ENCODE measurements at places on chromosomes 7 and 10. TPM values are rescaled to one million over a fixed set of nuclear protein-coding genes. Genes with fewer than 3 reads are reported as not detected.
A peak's percentile ranks its signal among the peaks of the same experiment; 100 is the strongest.

DNA sequence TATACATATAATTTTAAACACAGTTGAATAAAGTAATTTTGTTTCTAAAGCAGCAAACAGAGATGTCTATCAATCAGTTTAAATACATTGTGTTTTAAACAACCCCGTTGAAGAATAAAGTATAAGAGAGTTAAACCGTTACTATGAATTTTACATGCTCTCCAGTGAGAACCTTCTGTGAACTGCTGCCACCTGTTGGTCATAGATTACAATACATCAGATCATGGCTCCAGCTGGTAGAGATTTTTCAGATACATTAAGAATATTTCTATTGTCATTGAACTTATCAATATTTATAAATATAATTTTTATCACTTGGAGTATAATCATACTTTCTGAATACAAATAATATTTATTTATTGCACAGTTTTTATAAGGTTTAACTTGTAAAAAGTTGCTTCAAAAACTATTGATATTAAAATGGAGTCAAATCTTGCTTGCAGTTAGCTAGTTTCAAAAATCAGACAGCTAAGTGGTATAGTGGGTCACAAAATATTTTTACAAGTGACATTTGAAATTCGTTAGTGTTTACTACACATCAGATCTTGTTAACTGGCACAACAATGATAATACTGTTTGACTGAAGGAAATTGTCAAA lies 561.2 kb upstream of the PHF14 start:
- peak; percentile 54 for DNase-seq

- no peak for DNase-seq
Observed at GRCh38 chr7:154591544-154591943, 411.4 kb downstream of the PAXIP1 start.

DNA sequence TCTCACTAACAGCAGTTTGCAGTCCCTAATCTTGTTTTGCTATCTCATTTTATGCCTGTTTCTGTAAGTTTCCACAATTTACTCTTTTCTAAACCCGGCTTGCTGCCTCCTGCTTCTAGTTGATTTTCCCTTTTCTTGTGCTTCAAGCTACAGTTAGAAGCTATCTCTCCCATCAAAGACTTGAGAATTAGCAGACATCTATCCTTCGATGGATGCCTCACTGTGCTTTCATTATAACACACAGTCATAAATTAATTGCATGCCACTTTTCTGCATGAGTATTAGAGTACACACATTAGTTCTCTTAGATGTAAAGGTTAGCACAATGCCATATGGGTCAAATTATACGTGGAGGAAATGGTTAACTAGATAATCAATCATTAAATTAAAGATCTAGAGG lies 48.7 kb downstream of the SEMA3A start:
- DNase-seq: peak; percentile 52

GRCh38 chr10:48799341-48800006 lies 114.8 kb downstream of the WDFY4 start:
- no peak for DNase-seq

DNA sequence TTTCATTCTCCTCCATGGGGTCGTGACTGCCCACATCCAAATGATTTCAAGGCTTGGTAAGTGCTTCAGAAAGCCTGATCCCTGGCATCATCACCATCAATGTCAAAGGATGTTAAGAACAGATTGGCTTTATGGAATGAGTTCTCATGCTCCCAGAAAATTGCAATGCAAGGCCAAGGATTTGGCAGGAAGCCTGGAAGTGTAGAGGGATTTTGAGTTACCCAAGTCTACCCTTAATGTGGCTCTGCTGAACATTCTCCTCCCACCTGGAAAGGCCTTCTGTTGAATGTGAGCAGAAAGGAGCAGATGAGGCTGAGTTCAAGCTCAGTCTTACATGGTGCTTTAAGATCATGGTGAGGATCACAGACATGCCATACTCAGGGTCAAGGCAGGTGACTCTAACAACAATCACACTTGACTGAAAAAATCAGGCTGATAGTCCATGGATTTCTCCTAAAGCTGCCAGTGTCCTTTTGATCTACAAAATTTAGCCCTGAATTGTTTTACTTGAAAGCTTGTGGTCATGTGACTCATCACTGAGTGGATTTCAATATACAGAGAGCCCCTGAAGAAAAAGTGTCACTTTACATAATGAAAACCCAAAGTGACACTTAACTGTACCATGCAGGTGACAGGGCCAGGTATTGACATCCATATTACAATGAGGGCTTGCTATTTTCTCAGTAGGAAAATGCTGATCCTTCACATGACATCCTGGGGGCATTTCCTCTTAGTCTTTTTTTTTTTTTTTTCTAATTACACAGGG lies 111.1 kb upstream of the PDLIM1 start:
- DNase-seq: no peak

DNA sequence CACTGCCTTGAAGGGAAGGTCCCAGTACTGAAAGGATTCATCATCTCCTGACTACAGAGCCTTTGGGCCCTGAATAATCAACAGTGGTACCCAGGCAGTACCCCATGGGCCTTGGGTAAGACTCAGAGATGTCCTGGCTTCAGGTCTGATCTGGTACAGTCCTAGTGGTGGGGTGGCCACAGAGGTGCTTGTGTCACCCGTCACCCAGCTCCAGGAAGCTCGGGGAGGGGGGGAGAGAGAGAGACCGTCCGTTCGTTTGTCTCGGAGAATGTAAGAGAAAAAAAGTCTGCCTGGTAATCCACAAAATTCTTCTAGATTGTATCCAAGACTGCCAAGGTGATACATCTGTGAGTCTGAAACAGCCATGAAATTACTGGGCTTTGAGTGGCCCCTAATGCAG lies 381.3 kb downstream of the PTPRN2 start:
- DNase-seq: no peak

LBX1 gene
- total RNA-seq: not detected

DNA sequence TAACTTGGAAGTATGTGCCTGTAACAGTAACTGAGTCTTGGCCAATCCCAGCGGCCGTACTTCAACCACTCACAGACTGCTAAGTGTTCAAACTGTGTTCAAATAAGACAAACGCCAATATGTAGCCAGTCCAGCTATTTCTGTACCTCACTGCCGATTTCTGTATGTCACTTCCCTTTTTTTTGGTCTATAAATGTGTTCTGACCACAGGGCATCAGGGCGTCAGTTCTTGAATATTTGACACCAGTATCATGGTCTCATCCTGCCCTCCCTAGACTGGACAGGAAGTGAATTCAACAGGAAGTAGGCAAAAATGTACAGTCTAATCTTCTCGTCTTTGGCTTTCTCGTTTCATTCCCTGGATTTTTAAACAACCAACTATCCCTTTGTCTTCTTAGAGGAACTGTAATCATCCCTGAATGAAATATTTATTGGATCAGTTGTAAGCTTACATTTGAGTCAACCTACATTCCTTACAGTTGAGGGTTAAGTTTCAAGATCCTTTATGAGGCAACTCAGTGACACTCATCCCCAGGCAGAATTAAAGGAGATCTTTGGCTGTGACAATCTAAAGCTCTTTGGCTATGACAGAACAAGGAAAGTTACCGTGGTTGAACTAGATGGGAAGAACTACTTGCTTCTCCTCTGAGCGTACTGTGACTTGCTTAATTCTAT lies 232.7 kb downstream of the NSUN6 start:
- peak; percentile 24 for DNase-seq

SPDYE1 gene
- total RNA-seq: not detected

DNA sequence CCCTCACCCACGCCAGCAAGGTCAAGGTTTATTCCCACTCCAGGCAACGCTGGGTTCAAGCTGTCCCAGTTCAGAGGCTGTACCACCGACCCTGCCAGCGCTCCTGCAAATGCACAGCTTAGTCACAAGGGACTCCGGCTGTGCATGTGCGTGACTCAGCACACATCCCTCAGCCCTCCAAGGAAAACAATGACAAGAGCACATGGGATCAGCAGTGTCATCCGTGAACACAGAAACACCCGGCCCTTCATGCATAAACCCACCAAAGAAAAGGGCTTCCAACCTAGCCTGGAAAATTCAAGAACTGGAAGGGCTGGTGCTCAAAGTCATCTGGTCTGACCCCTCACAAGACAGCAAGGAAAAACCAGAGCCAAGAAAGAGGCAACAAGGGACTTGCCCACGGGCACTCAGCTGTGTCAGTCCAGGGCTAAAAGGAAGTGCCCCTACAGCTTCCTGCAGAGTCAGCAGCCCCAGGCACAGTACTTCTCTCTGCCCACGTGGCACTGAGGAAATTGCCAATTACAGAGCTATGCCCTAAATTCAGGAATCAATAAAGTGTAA lies 106.1 kb downstream of the KCNMA1 start:
- peak; percentile 87 for DNase-seq

ASB10 gene
- total RNA-seq: not detected

DNA sequence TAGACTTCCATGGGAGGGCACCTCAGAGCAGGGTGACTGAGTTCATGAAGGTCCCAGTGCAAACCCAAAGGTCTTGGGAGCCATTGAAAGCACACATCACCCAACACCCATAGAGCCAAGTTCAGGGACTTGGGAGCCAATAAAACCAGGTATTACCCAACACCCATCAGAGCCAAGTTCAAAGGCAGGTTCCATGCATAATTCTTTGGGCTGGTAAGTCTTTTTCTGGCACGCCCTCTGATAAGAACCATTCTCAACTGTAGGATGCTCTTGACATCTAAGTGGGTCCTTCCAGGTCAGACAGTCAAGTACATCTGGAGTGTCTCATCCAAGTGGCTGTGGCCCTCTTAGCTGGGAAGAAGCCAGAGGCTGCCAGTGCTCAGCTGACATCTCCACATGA lies 63.2 kb downstream of the EBF3 start:
- no peak for DNase-seq
